Right lung (tissue), 10 donors: ENCODE measurements at places on chromosomes 6 and 20. TPM values are rescaled to one million over a fixed set of nuclear protein-coding genes. Genes with fewer than 3 reads are reported as not detected.
A peak's percentile ranks its signal among the peaks of the same experiment; 100 is the strongest.

DNA sequence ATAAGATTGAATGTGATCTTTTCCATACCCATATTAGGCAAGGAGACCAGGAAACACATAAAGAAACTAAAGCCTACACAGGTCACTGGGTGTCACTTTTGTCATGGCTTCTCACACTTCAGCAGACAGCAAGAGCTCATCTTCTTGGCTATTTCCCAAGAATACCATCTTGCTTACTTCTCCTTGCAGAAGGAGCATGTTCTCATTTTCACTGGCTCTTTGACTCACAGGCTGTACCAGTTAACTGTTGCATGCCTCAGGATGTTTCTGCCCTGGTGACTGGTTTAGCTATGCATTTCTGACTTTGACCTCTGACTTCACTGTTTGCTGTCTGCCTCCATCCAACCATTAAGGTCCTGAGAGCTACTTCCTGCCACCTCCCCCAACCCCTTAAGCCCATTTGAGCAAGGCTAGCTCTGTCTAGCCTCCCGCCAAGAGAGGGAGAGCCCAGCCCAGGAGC, 40.3 kb upstream of the OGFRL1 start:
- no peak for DNase-seq

- DNase-seq = no peak
These were observed 94.9 kb downstream of the KCNB1 start for GRCh38 chr20:49387581-49387939.

- DNase-seq = no peak
These were observed 44.3 kb upstream of the PDYN start for GRCh38 chr20:2038161-2038560.

- no peak for DNase-seq
These were observed 124.4 kb downstream of the RIN2 start for GRCh38 chr20:19882446-19882845.

GRCh38 chr6:35634316-35634715, 54.4 kb downstream of the FKBP5 start:
- peak; percentile 6 for DNase-seq

- no peak for DNase-seq
These were observed 16.5 kb downstream of the PEDS1 start for GRCh38 chr20:50136822-50137599.

DNA sequence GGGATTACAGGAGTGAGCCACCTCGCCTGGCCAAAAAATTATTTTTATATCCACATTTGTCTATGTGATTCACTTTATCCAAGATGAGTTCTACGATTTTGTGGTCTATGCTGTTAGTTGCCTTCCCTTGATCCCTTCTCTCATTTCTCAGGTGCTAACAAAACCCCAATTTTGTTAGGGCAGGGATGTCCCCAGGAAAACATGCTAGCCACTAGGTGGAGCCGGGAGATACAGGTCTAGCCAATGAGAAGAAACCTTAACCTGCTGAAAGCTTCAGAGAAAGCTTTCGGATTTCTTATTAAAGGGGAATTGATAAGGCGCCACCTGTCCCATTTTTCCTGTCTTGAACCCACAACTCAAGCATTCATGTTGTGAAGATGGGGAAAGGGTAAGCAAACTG, 167.4 kb upstream of the OLIG3 start:
- no peak for DNase-seq

GRCh38 chr20:39986173-39986904, 702.7 kb downstream of the MAFB start:
- peak; percentile 88 for DNase-seq

DNA sequence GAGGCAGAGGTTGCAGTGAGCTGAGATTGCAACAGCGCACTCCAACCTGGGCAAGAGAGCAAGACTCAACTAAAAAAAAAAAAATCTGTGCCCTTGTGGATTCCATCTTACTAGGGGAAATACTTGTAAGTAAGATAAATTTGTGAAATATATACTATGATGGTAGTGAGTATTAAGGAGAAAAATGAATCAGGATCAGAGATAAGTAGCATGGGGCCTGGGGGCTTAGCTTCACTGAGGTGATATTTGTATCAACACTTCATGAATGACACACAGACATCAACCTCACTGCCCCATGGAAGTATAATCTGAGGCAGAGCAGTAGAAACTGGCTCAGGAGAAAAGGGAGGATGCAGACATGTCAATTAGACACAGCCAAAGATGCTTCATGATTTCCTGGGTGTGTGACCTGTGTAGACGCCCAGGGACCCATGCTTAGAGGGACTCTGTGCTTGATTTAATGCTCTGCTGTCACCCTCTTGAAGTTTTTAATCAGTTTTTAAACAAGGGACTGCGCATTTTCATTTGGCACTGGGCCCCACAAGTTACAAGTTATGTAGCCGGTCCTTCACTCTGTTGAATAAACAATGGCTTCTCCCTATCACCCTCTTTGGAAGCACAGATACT, 41.9 kb downstream of the PCNA start:
- no peak for DNase-seq

DNA sequence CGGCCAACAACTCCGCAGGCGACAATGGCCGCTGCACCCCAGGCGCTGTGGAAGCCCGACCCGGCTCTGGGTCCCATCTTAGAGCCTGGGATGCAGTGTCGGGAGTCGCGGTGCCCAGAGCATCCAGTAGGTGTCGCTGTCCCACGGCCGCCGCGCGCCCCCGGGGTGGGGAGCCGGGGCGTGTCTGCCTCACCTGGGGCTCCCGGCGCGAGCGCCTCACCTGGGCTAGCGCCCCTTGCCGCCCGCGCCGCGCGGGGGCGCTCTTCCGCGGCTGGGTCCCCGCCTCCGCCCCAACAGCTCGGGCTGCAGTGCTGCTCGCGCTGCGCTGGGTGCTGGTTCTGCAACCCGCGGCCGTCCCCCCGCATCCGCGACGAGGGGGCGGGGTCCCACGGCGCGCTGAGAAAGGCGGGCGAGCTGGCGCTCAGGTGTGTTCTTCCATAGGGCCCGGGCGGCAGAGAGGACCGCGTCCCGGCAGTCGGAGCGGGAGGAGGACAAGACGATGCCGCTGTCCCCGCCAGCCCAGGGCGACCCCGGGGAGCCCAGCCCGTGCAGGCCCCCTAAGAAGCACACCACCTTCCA, at the start of gene CRYBG1:
Gene CRYBG1, plus strand, starts transcription at position 308 of the 579 bp plus-strand sequence. Its CDS starts 192 bp downstream, at position 500.
- DNase-seq = peak; percentile 32

DNA sequence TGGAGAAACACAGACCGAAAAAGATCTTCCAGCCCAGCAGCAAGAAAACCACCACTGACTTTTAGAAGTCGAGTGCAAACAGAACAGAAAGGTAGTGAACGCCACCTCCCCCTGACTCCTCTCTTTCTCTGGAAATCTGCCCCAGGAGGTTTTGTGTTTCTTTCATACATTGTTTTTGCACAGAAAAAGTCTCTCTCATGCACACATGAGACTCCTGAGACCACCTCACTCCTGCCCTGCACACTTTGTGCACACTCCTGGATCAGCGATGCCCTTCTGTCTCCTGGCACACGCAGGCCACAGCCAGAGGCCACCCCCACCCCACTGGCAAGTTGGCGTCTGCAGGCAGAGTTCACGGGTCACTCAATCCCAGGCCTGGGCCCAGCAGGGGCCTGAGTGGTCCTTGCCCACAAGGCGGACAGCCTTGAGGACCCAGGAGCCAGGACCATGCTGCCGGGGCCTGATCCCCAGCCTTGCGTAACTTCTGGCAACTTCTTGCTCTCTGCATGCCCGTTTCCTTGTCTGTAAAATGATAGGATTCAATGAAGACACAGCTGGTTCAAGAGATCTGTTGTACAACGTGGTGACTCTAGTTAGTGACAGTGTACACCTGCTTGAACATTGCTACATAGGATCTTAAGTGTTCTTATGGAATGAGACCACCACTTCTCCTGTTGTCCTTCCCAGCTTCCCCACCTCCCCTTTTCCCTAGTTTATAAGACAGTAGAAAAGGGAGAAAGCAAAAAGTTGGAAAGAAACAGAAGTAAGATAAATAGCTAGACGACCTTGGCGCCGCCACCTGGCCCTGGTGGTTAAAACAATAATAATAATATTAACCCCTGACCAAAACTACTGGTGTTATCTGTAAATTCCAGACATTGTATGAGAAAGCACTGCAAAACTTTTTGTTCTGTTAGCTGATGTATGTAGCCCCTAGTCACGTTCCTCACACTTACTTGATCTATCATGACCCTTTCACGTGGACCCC, 30.2 kb upstream of the CST7 start:
- DNase-seq = no peak

DNA sequence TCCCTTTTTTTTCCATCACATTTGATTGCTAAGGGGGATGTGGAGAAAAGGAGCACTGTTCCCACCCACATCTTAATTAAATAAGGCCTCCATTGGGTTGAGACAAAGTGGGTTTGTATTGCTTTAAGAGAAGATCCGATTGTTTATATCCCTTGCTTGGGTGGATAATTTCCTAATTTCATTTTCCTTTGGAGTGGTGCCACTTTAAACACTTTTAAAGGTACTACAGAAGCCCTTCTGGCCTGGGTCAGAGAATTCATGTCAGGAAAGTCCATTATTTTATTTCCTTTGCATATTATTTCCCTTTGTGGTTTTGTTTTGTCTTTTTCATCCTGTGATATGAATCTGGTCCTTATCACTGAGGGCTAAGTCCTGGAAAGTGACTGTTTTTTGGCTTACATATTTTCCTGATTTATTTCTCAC, 56.9 kb downstream of the PHACTR2 start:
- DNase-seq = no peak

- DNase-seq = no peak
These were observed 51.5 kb downstream of the SLC23A2 start for GRCh38 chr20:4949833-4950178.

DNA sequence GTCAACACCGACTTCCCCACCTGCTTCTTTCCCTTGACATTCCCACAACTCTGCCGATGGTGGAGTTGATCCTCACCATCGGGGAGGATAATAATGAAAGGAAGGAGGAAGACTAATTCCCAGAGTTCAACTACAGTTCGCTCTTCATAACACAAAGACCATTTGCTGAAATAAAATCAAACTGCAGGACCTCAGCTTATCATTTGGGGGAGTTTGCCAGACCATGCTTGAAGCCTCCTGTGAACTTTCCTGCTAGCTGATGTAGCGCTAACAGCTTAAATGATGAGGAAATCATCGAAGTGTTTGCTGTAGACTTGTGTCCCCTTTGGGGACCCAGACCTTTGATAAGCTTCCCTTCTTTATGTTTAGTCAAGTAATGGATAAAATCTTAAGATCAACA, 26.2 kb downstream of the PROKR2 start:
- DNase-seq = no peak

DNA sequence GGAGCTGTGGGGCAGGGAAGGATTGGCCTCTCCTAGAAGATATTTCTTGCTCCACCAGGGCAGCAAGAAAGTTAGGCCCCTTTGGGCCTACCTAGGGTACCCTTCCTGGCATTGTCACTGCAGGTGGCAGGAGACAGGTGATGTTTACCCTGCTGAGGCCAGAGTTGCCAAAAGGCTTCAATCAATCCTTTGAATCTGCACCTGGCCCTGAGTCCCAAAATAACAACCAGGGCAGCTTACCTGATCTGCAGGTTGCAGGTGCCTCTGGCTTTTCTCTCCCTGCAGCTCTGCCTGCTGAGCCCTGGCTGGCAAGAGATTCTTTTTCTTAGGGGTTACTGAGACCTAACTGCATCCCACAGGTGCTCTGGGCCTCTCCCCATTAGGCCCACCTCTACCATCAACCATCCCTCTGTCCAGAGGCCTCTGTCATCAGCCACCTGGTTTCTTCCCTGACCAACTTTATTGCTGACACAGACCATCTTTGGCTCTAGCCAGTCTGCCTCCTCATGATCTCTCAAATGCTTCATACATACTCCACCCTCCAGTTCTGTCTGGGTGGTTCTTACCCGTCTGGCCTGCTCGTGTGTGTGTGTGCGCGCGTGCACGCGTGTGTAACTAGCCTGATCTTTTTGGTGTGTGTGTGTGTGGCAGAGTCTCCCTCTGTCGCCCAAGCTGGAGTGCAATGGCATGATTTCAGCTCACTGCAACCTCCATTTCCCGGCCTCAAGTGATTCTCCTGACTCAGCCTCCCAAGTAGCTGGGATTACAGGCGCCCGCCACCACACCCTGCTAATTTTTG, 13.7 kb downstream of the BCL2L1 start:
- no peak for DNase-seq

DNA sequence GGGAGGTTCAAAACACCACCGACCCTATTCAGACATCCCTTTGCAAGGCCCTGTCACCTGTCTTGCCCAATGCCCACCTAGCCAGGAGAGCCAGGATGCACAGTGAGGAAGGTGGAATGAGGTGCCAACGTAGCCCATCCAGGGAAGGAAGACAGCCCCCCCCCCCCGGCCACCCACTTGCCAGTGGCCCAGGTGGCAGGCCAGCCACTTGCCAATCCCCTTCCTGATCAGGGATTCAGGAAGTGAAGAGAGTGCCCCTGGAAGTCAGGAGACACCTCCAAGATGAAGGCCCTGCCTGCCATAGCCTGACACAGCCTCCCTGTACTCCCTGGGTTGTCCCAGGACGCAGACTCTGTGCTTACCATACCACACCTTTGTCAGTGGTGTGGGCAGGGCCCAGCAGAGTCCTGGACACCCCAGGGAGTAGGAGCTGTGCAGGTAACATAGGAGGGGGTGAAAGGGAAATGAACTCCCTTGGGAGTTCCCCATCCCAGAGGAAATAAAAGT, 54.7 kb downstream of the MRPL14 start:
- no peak for DNase-seq

DNA sequence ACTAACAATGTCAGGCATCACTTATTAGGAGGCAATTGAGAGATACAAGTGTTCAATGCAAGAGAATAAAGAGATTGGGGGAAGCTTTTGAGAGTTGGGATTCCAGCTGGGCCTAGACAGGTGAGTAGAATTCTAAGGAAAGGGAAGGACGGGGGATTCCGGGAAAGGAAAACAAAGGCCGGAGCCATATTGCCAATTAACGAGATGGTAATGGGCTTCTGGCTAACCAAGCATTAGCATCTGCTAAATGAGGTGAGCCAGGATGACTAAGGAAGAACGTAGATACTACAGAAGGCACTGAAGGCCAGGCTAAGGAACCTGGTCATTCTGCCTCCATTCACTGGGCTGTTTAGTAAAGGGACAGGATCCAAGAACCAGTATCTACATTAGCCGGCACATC, 10.5 kb downstream of the FYN start:
- DNase-seq = no peak

- DNase-seq = peak; percentile 80
These were observed 2.1 kb downstream of the SALL4 start for GRCh38 chr20:51800060-51800871.

DNA sequence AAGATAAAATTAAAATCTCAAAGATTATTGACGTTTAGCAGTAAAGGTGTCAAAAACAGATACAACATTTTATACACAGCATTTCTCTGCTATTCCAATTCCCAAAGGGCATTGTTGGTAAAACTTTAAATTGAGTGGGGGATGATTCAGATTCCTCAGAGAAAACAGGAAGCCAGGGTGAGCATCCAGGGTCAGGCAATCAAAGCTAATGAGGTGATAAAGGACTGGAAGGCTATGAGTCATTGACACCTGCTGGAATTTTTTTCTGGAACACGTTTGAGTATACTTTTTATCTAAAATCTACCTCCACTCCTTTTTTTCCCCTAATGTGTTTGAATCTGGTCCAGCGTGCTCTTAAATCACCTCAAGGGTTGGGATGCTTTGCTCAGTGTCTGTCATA, 52.2 kb downstream of the FKBP1C start:
- no peak for DNase-seq

GRCh38 chr6:110738899-110739365, 76.3 kb downstream of the CDK19 start:
- no peak for DNase-seq

The RCAN2 gene
- 2.6 TPM for polyA plus RNA-seq

The MCCD1 gene
- not detected for polyA plus RNA-seq

The WFDC12 gene
- polyA plus RNA-seq = not detected

The CFAP61 gene
- polyA plus RNA-seq = 5.7 TPM

The KCNG1 gene
- 0.35 TPM for polyA plus RNA-seq

The CDC40 gene
- polyA plus RNA-seq = 33.8 TPM

The DEFB124 gene
- polyA plus RNA-seq = 0.67 TPM

The ULBP3 gene
- polyA plus RNA-seq = 10.2 TPM

The PAX1 gene
- not detected for polyA plus RNA-seq
